ENCODE measurements at places on chromosomes 11 and 22.

GRCh38 chr11:131909426-131910177, 539.2 kb downstream of the NTM start:
- DNase-seq: no peak

DNA sequence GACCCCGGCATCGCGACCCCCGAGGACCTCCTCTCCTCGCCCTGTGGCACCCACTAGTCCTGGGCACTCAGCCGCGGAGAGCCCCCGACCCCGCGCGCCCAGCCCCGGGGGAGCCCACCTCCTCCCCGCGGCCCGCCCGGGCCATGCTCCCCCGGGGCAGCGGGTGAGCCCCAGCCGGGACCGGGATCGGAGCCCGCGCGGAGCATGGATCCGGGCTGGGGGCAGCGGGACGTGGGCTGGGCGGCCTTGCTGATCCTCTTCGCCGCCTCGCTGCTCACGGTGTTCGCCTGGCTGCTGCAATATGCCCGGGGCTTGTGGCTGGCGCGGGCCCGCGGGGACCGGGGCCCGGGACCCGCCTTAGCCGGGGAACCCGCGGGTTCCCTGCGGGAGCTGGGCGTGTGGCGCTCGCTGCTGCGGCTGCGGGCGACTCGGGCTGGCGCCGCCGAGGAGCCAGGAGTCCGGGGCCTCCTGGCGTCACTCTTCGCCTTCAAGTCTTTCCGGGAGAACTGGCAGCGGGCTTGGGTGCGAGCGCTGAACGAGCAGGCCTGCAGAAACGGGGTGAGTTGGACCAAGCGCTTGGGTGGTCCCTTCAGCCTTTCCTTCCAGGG, 498 bp downstream of the C2CD2L start:
- DNase-seq: no peak

DNA sequence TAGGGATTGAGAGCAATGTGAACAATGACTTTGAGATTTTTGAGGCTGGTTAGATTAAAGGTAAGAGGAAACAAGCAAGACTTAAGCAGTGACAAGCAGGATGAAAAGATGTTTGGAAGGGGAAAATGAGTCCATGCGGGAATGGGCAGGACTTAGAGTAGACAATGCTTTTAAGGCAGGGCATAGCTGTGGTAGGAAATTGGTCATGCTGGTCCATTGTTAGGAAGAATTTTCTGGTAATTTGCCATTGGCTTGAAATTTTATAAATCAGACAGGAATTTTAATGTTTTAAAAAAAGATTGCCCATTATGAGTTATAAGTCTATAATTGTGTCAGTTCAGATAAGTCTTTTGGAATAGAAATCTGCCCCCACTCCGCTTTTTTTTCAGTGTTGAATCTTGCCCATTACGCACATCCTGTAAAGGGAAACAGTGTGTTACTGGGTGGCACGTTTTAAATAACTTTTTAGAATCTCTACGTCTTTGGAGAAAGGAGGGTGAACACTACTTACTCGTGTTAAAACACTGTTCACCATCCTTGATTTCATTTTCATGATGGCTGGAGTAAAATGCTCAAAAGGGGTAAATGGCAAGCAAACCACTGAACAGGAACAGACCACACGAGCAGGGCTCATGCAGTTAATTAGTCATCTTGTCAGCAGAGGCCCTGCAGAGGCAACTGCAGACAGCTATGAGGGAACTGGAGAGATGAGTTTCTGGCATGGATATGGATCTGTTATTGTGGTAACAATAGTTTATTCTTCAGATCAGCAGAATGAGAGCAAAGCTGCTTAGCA, 25.0 kb downstream of the SWAP70 start:
- no peak for DNase-seq

DNA sequence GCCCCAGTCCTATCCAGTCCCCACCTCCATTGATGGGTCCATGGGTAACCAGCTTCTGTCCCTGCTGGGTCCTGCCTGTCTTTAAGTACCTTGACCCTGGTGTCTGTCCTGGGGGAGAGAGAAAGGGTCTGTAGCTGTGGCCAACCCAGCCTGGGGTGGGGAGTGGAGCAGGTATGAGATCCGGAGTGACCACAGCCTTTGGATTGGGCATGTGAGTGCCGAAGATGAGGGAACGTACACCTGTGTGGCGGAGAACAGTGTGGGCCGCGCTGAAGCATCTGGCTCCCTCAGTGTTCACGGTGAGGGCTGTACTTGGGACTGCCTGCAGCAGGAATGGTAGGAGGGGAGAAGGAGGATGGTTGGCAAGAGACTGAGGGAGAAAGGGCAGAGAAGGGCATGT, 5.2 kb downstream of the ROBO3 start:
- DNase-seq: no peak

GRCh38 chr11:70751142-70751734, 352.9 kb downstream of the CTTN start:
- DNase-seq: no peak

- DNase-seq: no peak
Measured at GRCh38 chr11:117993988-117994745, 8.0 kb downstream of the IL10RA start.

GRCh38 chr11:44116234-44116830, 20.9 kb downstream of the EXT2 start:
- DNase-seq: no peak

GRCh38 chr11:129729216-129729615, 86.4 kb upstream of the TMEM45B start:
- DNase-seq: no peak

DNA sequence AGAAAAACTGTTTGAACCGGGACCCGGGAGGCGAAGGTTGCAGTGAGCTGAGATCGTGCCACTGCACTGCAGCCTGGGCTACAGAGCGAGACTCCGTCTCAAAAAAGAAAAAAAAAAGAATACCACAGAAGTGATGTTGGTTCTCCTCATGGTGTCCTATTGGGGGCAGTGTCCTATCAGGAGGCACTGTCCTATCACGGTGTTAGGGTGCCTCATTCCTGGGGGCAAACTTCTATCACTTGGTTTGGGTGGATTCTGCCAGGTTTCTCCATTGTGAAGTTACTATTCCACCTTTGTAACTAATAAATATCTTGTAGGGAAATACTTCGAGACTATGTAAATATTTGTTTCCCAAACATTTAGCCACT, 19.6 kb downstream of the PRR14L start:
- DNase-seq: no peak

- no peak for DNase-seq
Measured at GRCh38 chr22:40128989-40129388, 48.7 kb upstream of the TNRC6B start.

DNA sequence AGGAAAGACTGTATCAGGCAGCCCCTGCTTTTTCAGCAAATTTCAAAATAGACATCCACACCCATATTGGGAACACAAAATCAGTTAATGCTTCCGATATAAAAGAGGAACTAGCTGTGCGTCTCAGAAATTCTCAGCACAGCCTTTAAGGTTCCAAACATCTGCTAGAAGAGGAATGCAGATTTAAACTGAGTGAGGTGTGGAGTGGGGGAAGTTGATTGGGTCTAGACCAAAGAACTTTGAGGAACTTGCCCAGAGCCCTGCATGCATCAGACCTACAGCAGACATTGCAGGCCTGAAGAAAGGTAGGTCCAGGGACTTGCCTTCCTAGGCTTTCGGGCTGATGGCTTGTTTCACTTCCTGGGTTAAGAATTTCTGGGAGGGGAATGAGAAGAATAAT, at the start of gene MS4A4A:
Gene MS4A4A, plus strand, starts transcription at position 255 of the 400 bp plus-strand sequence. Its CDS starts 10 bp downstream, at position 265.
- DNase-seq: no peak

- DNase-seq: no peak
Measured at GRCh38 chr11:94477624-94478023, 16.0 kb downstream of the MRE11 start.

DNA sequence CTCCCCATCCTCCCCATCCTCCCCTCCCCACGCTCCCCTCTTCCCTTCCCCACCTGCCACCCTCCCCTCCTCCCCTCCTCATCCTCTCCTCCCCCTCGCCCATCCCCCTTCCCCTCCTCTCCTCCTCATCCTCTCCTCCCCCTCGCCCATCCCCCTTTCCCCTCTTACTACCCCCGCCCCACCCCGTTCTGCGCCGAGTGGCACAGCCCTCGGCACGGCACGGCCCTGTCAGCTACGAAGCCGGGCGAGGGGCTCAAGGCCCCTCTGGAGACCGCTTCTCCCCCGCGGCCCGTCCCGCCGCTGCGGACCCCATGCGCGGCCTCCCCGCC, 449.9 kb downstream of the OPCML start:
- DNase-seq: peak; percentile 62
